Lower leg skin (tissue), 4 donors: ENCODE measurements at places on chromosomes 6 and 20. TPM values are rescaled to one million over a fixed set of nuclear protein-coding genes. Genes with fewer than 3 reads are reported as not detected.

DNA sequence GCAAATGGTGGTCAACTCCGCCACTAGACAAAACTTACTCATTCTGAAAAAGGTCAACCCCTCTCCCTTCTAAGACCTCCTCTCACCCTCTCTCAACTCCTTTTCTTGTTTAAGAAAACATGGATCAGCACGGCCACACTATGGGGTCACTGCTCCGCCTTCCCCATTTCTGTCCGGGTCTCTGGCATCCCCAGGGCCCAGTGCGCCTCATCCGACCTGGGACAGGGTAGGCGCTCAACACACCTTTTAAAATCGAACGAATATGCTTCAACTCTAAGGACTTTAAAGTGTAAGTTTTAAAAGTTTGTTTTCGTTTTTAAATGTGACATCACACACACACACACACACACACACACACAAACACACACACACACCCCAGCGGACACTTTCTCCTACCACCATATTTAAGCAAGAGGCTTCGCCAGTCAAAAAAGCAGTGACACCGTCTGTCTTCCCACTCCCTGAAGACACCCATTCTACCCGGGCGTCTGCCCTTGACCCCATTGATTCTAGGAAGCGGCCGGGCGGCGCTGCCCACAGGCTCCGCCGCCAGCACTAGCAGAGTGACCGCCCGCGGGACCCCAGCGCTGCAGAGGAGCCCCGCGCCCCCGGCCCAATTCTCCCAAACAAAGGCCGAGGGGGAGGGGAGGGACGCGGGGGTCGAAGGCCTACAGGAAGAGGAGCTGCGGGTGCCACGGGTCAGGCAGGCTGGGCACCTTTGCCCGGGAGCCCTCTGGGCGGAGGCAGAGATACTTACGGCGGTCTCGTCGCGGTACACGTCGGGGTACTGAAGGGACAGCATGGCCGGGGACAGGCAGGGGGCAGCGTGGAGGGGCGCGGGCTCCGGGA lies 568 bp downstream of the PREP start:
- DNase-seq: peak; percentile 19

- DNase-seq: no peak
Measured at GRCh38 chr6:37792457-37793033, 27.0 kb upstream of the ZFAND3 start.

GRCh38 chr6:144149558-144149893 lies 791 bp upstream of the STX11 start:
- no peak for DNase-seq

DNA sequence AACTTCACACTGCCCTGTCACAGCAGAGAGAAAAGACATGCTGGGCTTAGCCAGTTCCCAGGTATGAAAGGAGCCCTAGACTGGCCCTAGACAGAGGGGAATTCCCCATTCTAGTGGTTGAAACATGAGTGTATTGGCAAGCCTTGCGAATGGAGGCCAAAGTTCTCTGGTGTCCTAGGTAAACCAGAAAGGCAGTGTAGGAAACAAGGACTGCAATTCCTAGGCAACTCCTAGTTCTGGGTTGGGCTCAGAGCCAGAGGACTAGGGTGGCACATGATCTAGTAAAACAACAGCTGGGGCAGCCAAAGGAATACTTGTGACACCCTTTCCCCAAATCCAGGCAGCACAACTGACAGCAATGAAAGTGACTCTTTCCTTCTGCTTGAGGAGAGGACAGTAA lies 265.0 kb upstream of the EPHA7 start:
- DNase-seq: no peak

CCN5 gene
- total RNA-seq: 481 TPM

VIP gene
- 0.98 TPM for total RNA-seq

DNA sequence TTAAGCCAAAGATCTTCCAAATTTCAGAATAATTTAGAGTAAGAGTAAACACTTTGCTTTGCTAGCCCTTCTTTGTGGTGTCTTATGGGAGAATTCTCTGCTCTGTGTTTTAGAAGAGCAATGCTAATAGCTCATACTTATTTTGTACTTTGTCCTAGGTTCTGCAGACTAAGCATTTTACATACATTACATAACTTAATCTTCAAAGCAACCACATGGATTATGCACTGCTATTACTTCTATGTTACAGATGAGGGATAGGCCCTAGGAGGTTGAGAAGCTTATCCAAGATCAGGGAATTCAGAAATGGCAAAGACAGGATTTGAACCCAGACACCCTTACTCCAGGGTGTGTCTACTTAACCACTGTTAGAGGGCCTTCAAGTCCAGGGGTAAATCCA lies 9.8 kb upstream of the CCDC170 start:
- DNase-seq: no peak

LY6G6C gene
- total RNA-seq: 189 TPM

DNA sequence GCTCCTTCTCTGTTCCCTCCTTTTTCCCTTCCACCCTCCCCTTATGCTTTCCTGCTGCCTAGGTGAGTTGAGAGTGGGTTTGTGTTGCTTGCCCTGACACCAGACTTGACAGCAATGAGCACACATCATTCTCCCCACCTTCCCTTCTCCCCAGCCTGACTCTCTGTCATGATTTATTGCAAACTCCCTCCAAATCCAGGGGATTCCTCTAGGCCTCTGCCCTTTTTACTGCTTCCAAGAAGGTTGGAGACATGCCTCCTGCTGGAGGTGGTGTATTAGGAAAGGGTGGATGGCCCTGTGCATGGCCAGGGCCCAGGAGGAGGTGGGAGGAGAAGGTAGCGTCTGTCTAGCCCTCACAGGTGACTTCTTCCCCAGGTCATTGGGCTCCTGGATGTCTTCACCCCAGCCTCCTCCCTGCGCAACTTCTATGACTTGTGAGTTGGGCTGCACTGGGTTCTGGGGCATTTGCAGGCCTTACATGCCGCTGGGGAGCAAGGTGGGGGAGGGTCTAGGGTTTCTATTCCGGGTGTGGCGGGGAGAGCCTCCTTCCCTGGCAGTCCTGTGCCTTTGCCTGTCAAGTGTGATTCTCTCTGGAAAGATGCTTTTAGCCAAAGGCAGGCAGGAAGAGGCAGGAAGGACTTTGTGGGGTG lies 2.1 kb downstream of the MAPK13 start:
- DNase-seq: no peak

- no peak for DNase-seq
Measured at GRCh38 chr6:30816791-30817739, 67.3 kb upstream of the DDR1 start.

VWA7 gene
- 1.2 TPM for total RNA-seq

DNA sequence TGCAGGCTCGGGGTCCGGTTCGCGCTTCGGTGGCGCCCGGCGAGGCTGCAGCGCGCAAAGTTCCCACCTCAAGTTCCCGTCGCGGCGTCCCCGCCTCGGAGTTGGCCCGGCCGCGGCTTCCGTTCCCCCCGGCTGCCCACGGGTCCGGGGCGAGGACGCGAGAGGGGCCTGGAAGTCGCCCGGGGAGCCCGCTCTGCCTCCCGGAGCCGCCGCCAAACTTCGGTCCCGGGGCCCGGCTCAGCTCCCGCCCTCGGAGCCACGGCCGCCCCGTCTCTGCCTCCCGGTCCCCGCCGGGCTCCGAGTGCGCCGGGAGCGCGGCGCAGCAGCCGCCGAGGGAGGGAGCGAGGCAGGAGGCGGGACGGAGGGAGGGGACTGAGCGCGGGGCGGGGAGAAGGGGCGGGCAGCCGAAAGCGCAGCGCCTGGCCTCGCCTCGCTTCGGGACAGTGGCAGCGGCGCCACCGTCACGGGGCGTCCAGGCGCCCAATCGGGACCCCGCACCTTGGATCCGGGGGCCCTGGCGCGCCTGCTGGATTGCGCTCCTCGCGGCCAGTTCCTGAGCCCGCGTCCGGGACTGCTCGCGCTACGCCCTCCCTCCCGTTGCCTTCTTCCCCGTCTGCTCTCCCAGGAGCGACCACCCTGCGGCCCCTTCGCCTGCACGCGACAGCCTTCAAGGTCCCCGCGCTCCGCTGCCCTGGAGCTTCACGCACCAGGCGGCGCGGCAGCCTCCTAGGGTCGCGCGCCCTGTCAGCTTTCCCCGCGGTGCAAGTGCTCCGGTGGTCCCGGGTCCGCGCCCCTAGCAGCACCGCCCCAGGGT lies at the start of gene KCNG1:
TSS of gene KCNG1 (minus strand) at position 305 of the 814 bp plus-strand sequence. CDS start 12,769 bp downstream, outside the sequence.
- peak; percentile 21 for DNase-seq
